ENCODE measurements at places on chromosomes 12 and 14.

DNA sequence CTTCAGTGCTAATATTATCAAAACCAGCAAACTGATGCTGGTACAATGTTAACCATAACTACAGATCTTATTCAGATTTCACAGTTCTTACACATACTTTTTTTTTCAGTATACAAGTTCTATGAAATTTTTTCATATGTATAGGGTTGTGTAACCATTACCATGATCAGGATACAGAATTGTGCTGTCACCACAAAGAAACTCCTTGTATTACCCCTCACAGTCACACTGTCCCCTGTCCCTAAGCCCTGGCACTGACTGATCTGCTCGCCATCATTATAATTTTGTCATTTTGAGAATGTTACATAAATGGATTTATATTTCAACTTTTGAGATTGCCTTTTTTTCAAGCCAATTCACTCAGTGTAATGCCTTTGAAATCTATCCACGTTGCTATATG, 21.3 kb upstream of the NFKBIA start:
- no peak for DNase-seq

GRCh38 chr12:63815482-63815852, 29.0 kb upstream of the SRGAP1 start:
- no peak for DNase-seq

DNA sequence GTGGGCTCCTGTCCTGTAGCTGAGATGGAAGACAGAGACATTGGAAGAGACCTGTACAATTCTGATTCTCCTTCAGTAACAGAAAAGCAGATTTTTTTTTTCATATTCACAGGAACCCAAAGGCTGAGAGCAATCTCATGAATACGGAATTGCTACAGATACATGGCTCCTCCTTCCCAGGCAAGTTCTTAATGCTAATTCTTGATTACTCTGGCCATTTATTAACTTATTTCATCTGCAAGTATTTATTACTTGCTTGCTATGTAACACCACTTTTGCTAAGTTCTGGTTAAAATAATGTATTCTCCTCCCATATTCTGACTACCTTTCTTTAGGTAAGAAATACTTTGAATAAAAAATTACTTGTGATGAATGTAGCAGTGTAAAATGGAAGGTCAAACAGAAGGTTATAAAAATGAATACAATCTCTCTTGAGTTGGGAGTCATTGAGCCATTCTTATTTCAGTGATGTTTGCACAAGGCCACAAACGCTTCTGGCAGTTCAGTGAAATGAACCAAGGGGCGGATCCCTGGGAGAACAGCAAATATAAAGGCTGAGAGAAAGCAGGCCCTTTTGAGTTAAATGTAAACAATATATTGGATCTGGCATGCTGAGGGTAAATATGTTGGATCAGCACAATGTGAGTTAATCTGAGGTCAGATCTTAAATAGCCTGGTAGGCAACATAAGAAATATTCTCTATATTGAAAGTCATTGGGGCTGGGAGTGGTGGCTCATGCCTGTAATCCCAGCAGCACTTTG, 37.6 kb downstream of the MUCL1 start:
- DNase-seq = no peak

- DNase-seq = no peak
Measured at GRCh38 chr12:86170051-86170450, 86.1 kb downstream of the MGAT4C start.

- DNase-seq = no peak
Measured at GRCh38 chr12:70049596-70050360, 193.5 kb upstream of the CNOT2 start.

- no peak for DNase-seq
Measured at GRCh38 chr12:106332536-106332935, 25.0 kb upstream of the POLR3B start.

GRCh38 chr14:44657696-44658388, 150.8 kb upstream of the FSCB start:
- no peak for DNase-seq

DNA sequence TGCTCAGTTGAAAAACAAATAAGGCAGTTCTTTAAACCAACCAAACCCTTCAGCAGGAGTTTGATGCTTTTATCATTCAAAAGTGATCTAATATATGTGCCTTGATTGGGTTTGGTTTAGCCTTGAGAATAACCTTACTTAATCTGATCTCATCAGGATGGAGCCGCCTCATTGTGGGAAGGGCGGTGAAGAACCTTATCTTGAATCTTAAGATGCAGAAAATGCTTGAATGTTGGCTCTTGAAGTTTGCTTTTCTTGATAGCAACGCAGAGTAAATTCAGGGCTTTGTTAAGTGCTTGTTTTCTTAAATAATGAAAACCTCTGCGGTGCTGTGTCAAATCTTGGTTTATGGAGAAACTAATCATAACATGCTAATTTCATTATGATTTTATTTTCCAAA, 138.2 kb downstream of the MON2 start:
- DNase-seq = peak; percentile 57

- no peak for DNase-seq
Measured at GRCh38 chr14:39228509-39229221, 5.0 kb upstream of the MIA2 start.

GRCh38 chr14:95500772-95501401, 15.6 kb downstream of the SYNE3 start:
- DNase-seq = peak; percentile 88

- DNase-seq = no peak
Measured at GRCh38 chr12:94718114-94718513, 67.8 kb upstream of the TMCC3 start.

DNA sequence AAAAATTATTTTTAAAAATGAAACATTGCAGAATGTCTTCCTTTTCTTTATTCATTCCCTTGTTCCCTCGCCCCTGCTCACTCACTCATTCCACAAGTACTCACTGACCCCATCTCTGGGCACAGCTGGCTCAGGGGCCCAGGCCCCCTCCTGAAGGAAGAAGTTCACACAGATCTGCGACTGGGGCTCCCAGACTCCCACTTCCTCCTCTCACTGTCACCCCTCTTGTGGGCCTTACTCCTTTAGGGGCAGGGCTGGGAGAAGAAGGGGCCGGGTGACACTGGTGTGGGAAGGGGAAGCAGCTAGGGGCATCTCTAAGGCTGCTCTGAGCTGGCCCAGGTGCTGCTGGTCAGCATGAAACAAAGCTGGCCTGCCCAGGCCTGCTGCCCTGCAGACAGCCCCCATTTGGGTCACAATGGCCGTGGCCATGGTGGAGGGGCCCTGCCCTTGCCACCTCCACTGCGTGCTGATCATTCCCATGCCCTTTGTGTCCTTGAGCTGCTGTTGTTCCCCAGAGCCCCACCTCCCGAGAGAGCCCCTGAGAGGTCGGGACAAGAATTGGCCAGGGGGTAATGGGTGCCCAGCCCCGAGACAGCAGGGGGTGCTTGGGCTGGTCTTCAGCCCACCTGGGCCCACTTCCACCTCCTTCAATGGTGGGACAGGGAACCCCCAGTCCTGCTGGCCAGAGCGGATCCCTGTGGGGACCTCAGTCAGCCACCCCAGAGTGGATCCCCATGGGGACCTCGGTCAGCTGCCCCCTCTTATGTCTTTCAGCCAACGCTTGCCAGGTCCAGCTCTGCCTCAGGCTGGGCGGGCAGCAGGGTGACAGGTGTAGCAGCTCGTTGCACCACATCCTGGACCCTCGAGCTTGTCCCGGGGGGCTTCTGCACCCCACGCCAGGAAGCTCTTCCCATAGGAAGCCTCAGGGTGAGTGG, 212.4 kb upstream of the C14orf180 start:
- no peak for DNase-seq

- DNase-seq = peak; percentile 36
Measured at GRCh38 chr12:24615967-24616411, 332.9 kb downstream of the BCAT1 start.

- peak; percentile 44 for DNase-seq
Measured at GRCh38 chr12:105443802-105444652, 113.5 kb downstream of the C12orf75 start.

GRCh38 chr12:88855301-88855700, 275.0 kb upstream of the KITLG start:
- peak; percentile 27 for DNase-seq

- DNase-seq = no peak
Measured at GRCh38 chr14:99852578-99852977, 59.4 kb downstream of the EML1 start.

DNA sequence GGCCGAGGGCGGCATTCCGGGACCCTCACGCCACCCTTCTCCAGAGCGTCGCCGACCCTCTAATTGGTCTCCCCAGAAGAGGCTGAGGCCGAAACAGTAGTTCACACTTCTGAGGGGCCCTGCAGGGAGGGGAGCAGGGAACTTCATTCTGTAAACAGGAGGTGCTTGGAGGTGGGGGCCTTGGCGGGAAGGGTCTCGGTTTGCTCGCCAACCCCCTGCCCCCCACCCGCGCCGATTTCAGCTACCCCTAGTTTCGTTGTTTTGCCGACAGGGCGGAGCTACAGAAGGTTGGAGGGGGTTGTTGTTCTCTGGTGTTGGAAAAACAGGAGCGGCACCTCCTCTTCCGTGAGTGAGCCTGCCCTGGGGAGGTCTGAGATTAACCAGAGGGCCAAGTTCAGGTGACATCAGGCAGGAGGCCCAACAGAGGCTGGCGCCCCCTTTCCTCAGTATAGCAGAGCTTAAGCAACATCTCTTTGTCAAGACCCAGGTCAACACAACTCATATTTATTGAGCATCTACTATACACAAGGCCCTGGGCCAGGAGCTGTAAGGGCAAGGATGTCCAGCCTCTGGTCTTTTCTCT, 682 bp downstream of the ERBB3 start:
- DNase-seq = no peak

- DNase-seq = peak; percentile 44
Measured at GRCh38 chr12:93663006-93663728, 14.0 kb upstream of the CRADD start.

DNA sequence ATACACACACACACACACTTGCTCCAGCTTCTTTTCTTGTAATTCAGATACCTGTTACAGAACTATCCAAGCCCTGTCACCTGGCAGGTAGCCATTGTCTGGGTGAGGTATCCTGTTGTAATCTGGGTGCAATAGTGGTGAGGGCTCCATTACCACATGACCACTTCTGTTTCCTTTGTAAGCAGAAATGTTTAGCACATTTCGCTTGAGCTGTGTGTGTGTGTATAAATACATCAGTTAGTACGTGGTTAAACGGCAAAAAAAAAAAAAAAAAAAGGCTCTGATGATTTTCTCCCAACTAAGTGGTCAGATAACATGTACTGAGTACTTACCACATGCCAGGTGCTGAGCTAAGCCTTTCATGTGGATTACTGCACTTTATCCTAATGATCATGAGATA, 129.3 kb upstream of the SSTR1 start:
- DNase-seq = no peak

DNA sequence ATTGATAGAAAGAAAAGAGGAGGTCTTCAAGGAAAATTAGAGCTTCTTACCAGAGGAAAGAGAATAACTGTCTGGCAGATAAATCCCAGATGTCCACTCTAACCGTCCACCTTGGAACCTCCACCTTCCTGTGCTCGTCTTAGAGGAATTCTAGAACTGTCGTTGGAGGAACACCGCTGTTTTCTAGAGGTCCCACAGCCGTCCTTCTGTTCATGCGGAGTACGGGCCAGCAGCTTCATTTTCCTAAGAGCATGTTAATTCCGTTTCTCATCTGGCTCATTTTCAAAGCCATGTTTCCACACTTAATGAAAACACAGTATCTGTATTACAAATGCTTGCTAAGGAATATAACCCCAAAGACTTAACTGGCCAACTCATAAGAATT, 107.9 kb upstream of the ESRRB start:
- DNase-seq = no peak

GRCh38 chr12:46629331-46630229, 196.2 kb downstream of the SLC38A4 start:
- peak; percentile 22 for DNase-seq

DNA sequence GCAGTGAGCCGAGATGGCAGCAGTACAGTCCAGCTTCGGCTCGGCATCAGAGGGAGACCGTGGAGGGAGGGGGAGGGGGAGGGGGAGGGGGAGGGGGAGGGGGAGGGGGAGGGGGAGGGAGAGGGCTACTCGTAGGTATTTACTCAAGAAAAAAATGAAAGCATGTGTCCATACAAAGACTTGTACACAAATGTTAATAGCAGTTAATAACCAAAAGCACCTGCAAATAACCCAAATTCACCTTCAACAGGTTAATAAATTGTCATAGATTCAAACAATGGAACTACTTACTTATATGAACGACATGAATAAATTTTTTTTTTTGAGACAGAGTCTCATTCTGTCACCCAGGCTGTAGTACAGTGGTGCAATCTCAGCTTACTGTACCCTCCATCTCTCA, 152.4 kb downstream of the BRMS1L start:
- DNase-seq = no peak

DNA sequence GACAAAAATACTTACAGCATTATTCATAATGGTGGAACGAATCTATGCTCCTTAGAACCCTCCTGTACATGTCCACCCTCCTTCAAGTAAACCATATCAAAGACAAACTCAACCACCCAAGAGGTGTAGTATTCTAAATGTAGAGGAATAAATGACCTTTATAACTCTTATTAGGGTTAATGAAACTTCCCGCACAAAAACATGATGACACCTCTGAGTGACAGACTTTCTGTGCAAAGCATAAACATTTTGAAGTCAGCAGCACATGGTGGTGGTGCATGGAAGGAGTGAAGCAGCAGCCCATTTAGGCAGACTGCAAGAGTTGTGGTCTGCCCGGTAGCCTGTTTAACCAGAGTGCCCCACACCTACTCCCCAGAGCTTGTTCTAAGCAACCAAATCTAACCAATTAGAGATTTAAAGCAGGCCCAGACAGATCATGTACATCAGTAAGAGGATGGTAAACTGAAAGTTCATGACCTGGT, 615 bp upstream of the ASB8 start:
- DNase-seq = no peak

DNA sequence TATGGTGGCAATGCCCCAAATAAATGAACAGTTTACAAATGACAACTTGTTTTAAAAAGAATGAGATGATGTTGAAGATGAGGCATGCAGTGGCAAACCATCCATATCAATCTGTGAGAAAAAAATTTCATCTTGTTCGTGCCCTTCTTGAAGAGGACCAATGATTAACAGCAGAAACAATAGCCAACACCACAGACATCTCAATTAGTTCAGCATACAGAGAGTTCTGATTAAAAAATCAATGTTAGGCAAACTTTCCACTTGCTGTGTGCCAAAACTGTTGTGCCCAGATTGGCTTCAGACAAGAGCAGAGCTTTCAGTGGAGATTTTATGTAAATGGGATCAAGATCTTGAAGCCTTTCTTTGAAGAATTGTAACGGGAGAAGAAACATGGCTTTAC, 329.9 kb downstream of the BMP4 start:
- no peak for DNase-seq

- no peak for DNase-seq
Measured at GRCh38 chr12:79439175-79439825, 251.5 kb downstream of the PAWR start.

DNA sequence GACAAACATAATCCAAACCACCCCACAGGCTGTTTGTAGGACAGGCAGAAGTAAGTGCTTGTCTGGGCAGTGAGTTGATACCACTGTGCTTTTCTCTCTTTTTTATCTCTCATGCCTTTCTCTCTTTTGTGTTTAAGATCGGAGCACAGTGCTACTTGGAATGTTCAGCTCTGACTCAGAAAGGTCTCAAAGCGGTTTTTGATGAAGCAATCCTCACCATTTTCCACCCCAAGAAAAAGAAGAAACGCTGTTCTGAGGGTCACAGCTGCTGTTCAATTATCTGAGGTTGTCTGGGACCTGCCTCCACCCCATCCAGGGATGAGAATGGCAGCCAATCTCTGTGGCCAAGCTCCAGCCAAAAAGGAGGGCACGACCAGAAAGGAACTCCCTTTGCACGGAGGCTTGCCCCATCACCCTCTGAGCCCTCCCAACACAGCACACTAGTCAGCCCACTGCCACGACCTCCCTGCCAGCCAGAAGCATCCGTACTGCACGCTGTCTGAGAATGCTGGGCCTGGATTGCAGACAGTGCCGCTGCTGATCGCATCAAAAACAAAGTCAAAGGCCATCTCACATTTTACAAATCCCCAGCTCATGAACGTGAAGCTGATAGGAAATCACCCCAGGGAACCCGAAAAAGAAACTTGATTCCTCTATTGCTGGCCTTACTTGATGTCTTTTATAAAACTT, 27.8 kb downstream of the GPHB5 start:
- DNase-seq = no peak

Measured in EH (cell line).